ENCODE measurements at places on chromosomes 12 and 14.
A peak's percentile ranks its signal among the peaks of the same experiment; 100 is the strongest.

DNA sequence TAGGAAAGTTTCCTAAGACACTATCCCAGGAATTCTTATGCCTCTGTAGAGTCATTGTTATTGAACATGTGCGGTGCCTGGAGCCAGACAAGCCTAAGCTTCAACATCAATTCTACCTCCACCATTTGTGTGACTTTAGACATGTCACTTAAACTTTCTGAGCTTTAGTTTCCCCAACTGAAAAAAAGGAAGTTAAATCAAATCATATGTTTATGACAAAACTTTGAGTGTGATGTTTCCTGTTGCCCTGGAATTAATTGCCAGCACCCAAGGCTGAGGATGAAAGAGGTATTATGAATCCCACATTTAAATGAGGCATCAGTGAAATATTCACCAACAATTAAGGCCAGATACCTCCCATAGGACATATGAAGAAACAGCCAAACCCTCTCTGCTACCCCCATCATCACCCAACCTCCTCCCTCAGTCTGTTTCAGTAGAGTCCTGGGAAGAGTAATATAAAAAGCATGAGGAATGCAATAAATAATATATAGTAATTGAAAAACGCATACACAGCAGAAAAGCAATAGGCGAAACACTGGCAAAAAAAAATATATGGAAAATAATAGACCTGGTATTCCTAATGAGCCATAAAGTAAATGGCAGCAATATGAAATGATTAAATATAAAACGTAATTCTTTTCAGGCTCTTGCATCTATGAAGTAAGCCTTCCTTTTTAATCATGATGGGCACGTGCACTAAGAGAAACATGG lies 182.0 kb upstream of the DCN start:
- DNase-seq: peak; percentile 22

DNA sequence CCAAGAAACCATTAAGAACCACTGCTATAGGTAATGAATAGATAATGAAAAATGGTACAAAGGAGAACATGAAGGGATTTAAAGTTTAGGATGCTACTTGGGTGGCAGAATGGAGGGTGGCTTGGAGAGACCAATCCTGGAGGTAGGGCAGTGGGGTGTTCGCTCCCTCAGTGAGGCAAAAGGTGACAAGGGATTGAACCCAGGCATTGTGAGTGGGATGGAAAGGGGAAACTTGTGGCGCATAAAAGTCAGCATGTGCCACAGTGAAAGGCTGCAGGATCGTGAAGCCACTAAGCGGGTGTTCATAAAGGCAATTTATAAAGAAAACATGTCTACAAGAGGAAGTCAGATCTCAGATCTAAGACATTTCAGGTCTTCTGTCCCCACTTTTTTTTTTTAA lies 76.7 kb upstream of the SLC38A2 start:
- DNase-seq: no peak

- DNase-seq: no peak
These were observed 86.3 kb upstream of the TMTC2 start for GRCh38 chr12:82600379-82600778.

DNA sequence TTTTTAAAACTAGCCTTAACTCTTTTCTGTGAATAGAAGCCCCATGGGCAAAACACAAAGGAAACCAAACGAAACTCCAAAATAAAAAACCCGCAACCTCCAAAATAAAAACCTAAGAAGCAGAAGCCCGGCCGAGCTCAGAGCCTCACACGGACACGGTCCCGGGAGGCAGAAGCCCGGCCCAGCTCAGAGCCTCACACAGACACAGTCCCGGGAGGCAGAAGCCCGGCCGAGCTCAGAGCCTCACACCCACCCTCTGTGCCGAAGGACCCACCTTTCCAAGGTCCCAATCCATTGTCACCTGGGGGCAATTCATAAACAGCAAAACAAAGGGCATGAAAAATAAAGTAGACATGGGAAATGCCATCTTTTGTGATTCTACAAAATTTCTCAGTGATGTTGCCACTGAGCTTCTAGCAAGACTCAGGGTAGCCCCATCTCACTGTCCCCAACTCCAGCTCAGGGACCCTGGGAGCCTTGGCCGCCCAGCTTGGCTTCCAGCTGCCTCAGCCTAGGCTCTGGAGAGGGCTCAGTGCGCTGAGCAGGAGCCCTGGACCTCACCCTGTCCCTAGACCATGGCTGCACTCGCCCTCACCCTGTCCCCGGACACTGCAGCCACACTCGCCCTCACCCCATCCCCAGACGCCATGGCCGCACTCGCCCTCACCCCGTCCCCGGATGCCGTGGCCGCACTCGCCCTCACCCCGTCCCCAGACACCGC lies 82.2 kb downstream of the GALNT9 start:
- no peak for DNase-seq

DNA sequence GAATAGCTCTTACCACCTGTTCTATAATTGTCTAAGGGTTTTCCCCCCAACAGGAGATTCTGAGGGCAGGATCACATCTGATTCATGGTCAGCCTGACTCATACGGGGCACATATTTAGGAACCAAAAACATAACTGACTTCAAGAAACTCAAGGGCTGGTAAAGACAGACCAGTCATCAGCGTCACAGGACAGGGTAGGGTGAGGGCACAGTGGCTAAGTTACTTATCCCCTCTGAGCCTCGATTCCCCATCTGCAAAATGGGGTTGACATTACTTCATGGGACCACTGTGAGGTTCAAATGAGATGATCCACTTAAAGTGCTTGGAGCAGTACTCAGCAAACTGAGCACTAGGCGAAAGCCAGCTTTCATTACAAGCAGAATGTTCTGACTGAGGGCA lies 606 bp downstream of the CINP start:
- DNase-seq: peak; percentile 94

DNA sequence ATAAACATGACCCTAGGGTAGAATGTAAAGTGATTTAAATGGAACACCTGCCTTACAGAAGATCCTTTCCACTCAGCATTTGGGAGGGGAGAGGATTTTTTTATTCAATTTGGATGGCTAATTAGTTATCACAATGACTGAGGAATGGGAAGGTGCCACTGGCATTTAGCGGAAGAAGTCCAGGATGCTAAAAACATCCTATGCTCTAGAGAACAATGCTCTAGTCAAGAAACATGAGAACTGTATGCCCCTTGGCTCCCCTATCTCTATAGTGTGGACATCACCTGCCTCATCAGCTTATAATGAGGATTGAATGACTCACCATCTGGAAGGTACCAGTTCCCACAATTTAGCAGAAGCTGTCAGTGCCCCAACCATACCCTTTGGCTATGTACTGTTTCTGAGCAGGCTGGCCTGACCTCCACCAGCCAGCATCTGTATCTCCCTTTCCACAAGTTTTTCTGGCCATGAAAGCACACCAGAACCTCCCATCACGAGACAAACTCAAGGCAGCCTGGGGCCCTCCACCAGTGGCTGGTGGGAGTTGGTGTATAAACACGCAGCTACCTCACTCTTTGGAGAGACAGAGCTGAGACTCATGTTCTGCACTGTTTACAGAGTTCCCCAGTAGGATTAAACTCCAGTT lies 109.7 kb upstream of the VASH1 start:
- DNase-seq: no peak

DNA sequence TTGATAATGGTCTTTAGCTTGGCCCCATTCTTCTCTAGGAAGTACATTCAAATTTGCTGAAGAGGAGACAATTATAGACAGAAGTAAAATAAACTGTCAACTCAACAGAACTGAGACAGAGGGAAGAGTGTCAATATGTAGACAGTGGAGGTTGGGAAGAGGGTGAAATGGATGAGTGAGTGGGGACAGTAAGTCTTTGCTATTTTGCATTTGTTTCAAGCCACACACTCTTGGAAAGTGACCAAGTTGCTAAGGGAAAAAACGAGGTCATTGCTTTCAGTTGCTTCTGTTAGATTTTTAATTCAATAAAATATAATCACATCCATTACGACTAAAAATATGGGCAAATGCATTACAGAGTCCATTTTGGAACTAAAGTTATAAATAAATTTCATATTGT lies 47.8 kb downstream of the BTBD7 start:
- DNase-seq: peak; percentile 36

- DNase-seq: peak; percentile 57
These were observed 42.4 kb downstream of the ITPK1 start for GRCh38 chr14:93073358-93073707.

GRCh38 chr12:75917083-75917482 lies 114.5 kb downstream of the PHLDA1 start:
- DNase-seq: no peak

DNA sequence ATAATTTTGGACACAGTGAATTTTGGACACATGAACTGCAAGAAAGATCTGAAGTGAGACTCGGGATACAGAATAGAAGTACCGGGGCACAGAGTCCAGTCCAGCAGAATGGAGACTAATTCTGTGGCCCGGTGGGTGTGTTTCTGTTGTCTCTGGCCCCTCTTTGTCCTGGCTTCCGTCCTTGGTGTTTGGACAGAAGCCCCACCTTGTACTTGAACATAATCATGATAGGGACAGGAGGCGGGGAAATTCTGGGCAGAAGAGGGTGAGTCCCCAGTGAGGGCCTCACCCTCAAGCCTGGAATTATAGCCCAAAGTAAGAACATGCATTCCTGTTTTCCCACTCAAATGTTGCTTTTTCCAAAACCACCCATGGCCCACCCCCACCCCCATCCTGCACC lies 39.9 kb downstream of the TNFAIP2 start:
- no peak for DNase-seq

DNA sequence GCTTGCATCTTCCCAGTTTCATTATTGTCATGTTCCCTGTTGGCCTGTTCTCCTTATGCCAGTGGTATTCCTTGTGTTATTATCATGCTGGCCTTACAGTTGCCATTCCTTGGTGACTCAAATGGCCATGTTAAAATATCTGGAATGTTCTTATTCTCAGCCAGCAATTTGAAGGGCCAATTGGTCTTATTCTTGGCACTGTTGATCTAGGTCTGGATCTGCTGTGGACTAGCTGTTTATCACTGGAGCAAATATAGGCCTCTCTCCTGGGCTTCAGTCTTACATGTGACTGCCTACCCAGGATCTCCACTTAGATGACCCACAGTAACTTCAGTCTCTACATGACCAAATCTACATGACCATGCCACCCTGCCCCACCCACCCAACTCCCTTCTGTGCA lies 5.4 kb downstream of the CIPC start:
- no peak for DNase-seq

- DNase-seq: no peak
These were observed 57.4 kb downstream of the TMTC1 start for GRCh38 chr12:29726321-29726692.

DNA sequence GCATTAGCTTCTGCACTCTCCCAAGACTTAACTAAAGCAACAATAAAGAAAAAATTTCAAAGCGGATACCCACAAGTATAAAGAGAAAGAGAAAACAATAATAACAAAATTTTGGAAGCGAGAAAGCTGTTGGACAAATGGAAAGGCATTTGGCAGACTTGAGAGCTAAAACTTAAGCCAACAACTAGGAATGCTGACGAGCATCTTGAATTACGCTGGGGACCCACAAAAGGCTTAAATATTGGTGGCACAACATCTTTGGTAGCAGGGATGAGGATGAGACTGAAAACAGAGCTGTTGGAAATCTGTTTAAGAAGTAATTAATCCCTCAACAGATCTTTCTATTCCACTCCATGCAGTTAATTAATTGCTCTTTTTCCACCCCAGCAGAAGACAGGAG lies 49.8 kb downstream of the LLPH start:
- no peak for DNase-seq

DNA sequence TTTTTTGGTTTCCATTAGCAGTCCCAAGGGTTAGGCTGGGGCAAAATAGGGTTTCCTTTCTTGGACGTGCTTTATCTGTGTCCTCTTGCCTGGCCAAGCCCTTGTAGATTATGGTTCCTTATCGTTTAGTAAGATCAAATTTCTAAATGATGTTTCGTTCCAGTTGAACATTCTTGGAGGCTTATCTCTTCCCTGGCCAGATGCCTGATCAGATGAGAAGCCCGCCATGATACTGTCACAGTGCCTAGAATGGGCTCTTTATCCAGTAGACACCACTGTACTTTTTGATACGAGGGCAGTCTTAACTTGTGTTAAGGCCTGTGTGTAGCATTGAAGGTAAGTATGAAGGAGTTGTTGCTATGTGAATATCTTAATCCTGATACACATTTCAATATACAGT lies 76.1 kb upstream of the TMEM263 start:
- no peak for DNase-seq

DNA sequence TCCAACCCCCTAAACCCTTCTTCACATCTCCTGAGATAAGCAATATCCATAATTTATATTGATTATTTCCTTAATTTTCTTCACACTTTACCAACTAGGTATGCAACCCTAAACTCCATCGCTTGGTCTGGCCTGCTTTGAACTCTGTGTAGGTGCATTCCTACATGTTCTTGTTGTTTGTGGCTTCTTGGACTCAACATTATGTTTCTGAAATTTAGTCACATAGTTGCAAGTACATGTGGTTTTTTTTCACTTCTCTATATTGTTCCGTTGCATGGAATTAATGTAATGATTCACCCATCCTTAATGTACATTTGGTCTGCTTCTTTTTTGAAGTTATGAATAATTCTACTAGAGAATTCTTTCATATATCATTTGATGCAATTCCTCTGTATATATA lies 1.6 kb upstream of the TAS2R30 start:
- DNase-seq: peak; percentile 41

GRCh38 chr12:91505006-91505405 lies 322.4 kb upstream of the DCN start:
- no peak for DNase-seq

DNA sequence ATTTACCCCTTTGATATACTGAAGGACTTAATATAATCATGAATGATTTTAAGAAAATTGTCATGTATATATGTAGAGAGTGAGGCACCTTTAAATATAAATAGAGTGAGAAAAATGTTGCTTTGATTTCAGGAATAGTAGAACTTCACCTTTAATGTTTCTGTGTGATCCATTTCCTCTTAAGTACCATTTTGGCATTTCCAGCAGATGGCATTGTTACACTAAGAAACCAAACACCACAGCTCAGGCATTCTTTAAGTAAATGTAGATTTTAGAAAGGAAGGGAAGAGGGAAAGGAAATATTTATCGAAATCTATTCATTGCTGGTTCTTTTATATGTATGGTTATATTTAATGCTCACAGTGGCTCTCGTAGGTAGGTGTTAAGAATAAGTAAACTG lies 556.7 kb upstream of the FBXO33 start:
- DNase-seq: peak; percentile 1

DNA sequence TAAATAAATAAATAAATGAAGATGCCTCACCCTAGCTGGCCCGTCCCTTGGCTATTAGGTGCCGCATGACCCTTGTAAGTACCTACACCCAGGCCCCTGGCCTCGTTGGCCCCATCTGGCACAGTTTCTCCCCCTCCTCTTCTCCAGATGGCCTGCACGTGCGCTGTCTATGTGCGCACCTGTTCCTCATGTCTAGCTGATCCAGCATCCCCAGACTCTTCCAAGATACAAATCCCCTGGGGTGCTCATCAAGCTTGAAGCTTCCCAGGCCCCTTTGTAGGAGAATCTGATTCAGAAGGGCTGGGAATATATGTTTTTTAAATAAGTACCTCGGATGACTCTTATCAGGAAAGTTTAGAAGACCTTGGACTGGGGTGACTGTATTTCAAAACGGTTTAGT lies 133.3 kb downstream of the CHST11 start:
- DNase-seq: no peak

GRCh38 chr12:40158592-40159111 lies 52.8 kb upstream of the SLC2A13 start:
- peak; percentile 31 for DNase-seq
